ENCODE measurements at places on chromosomes 3 and 15.

- DNase-seq, result no peak
These were observed 61.7 kb upstream of the VGLL3 start for GRCh38 chr3:87052499-87053260.

DNA sequence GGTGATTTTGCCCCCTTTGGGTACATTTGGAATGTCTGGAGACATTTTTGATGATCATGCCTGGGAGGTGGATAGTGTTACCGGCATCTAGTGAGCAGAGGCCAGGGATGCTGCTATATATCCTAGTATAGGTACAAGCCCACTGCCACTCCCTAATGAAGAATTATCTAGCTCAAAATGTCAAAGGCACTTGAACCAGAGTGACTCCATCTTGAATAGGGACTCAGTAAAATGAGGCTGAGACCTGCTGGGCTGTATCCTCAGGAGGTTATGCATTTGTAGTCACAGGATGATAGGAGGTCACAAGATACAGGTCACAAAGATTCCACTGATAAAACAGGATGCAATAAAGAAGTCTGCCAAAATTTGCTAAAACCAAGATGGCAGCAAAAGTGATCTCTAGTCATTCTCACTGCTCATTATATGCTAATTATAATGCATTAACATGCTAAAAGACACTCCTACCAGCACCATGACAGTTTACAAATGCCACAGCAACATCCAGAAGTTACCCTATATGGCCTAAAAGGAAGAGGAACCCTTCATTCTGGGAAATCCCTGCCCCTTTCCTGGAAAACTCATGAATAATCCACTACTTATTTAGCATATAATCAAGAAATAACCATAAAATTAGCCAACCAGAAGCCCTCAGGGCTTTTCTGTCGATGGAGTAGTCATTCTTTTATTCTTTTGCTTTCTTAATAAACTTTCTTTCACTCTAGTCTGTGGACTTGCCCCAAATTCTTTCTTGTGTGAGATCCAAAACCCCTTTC, 40.0 kb upstream of the FAM3D start:
- DNase-seq, result no peak

GRCh38 chr15:99536422-99537040, 29.3 kb upstream of the MEF2A start:
- DNase-seq, result no peak

- no peak for DNase-seq
These were observed 1.4 kb upstream of the RAD18 start for GRCh38 chr3:8964436-8965370.

DNA sequence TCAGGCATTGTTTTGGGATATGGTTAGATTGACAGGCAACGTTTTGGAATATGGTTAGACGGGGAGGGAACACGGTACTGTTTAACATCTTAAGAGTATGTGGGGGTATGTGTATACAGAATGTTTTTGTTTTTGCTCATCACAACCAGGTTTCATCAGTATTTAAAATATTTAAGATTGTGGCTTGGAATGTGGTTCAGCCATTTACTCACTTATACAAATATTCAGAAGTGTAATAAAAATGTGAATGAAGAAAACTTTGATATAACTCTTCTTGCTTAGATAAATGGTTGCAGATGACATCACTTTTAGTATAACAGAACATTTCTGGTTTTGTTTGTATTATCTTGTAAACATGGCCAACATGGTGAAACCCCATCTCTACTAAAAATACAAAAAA, 3.9 kb upstream of the PAK2 start:
- no peak for DNase-seq

DNA sequence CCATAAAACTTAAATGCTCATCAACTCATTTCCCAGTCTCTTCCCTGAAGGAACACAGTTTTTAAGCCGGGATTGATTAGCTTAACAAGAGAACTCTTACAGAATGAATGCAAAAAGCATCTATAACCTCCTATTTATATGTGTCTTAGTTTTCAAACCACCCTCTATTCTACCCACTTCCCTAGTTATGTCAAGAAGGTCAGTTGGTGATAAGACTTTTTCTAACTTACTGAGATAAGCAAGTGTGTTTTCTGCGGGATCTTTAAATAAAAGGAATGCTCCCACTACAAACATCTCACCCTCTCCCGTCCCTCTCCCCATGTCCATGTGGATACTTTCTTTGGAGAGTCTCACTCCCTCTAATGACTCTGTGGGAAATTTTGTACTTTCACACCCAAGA, 218.5 kb downstream of the SV2B start:
- no peak for DNase-seq

DNA sequence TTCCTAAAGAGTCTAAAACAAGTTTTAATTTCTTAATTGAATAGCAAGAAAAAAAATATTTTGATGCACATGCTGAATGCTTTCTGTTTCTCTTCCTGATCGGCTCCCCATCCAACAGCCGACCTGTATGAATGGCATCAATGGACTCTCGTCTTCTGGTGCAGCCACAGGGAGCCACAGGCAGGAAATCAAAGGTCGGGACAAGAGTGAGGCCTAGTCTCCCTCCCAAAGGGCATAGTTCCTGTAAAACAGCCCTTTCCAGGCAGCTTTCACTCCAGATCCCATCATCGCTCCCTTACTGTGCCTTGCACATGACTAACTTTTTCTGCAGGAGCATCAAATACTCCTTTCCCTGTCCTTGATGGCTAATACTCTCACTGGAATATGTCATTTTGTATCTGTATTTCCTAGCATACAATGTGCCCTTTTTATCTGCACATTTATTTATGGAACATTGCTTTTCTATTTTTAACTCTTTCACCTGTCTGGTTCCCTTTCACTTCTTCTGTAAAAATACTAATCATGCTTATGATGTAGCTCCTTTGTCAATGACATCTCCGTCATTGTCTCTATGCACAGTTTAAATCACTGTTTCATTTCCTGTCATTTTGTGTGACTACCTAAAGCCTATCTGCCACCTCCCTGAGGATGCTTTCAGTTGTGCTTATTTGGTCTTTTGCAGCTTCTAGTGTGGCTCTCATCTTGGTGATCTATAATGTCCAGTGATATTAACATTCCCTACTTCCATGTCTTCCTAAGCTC, 326.2 kb downstream of the CTNNB1 start:
- DNase-seq, result no peak

GRCh38 chr3:182514236-182514964, 278.9 kb upstream of the ATP11B start:
- DNase-seq, result no peak

DNA sequence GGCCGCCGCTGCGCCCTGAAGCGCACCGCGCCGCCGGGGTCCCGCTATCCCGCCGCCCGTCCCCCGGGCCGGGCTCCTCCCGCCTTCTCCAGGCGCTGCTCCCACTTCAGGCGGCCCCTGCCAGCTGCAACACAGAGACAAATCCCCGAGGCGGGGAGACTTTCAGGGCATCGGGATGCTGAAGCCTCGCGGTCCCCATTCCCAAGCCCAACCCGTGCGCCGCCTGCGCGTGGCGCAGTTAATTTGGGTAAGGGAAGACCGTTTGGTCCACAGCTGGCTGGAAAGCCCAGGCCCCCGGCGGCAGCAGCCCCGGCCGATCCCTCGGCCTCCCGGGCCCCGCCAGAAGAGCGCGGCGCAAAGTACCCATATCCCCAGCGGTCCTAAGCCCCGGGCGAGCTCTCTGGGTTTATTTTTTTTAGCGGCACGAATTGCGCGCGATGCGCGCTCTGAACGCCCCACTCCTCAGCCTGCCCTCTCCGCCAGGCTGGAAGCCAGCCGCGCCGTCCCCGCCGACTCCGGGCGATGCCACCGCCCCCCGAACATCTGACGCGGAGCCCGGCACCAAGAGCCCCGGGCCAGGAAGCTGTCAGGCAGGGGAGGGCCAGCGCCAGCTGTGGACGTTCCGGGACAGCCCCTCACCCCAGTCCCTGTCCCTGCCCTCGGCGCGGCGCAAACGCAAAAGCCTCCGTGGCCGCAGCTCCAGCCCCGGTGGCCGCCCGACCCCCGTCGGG, 517 bp downstream of the FBN1 start:
- DNase-seq, result no peak

DNA sequence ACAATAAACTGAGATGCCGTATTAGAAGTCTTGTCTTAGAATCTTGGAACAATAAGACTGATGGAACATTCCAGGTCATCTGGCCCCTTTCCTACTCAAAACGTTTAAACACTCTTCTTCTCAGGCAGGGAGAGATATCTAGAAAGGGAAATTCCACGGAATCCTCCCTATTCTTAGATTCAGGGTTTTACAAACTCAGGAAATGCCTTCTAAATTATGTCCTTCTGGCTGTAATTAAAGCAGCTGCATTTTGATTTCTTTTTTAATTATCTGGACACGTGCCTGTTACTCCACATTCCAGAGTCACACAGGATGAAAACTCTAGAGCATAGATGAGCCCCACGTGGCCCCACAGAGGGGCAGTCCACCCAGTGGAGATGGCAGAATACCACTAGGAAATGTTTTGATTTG, 41.5 kb upstream of the MTMR10 start:
- DNase-seq, result no peak

GRCh38 chr15:94855409-94856266, 624.3 kb downstream of the MCTP2 start:
- no peak for DNase-seq
